ENCODE measurements at places on chromosomes 3 and 15. TPM values are rescaled to one million over a fixed set of nuclear protein-coding genes. Genes with fewer than 3 reads are reported as not detected.

DNA sequence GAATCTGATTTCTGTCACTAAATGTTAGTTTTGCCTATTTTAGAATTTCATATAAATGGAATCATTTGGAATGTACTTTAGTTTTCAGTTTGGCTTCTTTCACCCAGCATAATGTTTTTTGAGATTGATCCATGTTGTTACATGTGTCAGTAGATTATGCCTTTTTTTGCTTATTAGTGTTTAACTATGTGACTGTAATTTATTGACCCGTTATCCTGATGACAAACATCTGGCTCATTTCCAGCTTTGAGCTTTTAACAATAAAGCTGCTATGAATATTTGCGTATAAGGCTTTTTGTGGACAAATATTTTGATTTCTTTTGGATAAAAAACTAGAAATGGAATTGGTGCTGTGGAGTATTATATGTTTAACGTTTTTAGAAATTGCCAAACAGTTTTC is 254.5 kb upstream of the CFAP20DC start:
- H3K27me3 ChIP-seq: no peaks in the 10 kb centered on the region
- H3K27ac ChIP-seq: no peak overlapping the region
- no peaks in the 10 kb centered on the region for H3K36me3 ChIP-seq
- no peak for DNase-seq
- no peak overlapping the region for H3K4me3 ChIP-seq
- H3K4me1 ChIP-seq: no peaks in the 10 kb centered on the region

DNA sequence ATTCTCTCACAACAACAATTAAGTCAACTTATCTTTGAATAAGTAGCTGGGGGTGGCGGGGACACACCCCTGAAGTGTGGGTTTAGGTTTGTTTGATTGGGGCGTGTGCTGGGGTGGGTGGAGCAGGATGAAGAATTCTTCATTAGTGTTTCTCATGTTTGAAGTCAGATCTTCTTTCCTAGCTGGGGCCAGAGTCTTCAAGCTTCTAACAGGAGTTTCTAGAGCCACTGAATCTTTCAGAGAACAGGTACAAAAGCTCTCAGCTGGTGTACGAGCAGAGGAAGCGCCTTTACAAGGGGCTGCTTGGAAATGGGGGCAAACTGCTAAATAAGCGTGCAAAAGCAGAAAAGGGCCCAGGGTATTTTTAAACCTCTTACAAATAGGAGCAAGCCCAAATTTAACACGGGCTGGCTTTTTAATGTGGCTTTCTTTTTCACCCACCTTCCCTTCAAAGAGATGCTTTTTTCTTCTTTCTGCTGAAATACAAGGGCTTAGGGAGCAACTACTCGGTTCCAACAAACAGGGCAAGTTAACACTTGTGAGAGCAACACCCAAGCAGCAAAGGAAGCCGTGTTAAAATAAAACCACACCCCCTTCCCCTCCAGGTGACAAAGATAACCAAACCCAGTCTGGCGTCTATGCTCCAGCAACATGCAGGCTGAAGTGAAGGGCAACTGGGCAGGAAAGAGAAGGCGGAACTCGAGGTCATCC is 86.9 kb upstream of the RASGRP1 start:
- H3K4me1 ChIP-seq: no peaks in the 10 kb centered on the region
- no peak overlapping the region for H3K27ac ChIP-seq
- H3K27me3 ChIP-seq: peaks cover 27% of the 10 kb centered on the region
- H3K4me3 ChIP-seq: no peak overlapping the region

- H3K27me3 ChIP-seq: no peaks in the 10 kb centered on the region
- H3K36me3 ChIP-seq: peaks cover 9% of the 10 kb centered on the region
- peaks cover 78% of the 10 kb centered on the region for H3K4me1 ChIP-seq
- peak overlapping the region; percentile 68 for H3K4me3 ChIP-seq
- DNase-seq: no peak
- peak overlapping the region; percentile 96 for H3K27ac ChIP-seq
These were observed 58.7 kb downstream of the CHSY1 start for GRCh38 chr15:101193120-101193644.

DNA sequence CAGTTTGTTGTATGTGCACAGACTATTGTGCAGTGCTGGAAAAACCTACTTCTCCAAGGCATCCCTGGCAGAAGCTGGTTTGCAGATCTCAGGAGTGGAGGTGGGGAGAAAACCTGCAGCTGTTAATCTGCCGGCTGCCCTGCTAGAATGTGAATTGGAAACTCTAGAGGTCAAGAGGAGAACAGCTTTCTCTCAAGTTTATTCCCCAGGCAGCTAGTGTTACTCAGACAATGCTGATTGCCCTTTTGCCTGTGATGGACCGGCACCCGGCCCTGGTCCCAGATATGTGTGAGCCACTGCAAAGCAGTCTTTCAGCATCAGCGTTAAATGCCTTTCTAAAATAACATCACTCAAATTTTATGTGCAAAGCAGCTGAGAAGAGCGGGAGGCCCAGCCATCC is 129.7 kb upstream of the TPM1 start:
- H3K4me3 ChIP-seq: no peak overlapping the region
- H3K27ac ChIP-seq: no peak overlapping the region
- H3K36me3 ChIP-seq: no peaks in the 10 kb centered on the region
- peaks cover 9% of the 10 kb centered on the region for H3K4me1 ChIP-seq
- DNase-seq: no peak

DNA sequence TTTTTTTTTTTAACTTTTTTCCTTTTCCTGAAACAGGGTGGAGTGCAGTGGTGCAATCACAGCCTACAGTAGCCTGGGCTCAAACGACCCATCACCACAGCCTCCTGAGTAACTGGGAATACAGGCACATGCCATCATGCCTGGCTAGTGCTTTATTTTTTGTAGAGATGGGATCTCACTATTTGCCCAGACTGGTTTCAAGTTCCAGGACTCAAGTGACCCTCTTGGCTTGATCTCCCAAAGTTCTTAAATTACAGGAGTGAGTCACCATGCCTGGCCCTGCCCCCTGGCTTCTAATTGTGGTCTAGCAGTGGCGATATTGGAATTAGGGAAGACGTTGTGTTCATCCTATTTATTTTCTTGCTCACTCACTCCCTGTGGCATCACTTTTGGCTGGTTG is 1138.4 kb downstream of the SI start:
- no peak overlapping the region for H3K4me3 ChIP-seq
- peaks cover 4% of the 10 kb centered on the region for H3K36me3 ChIP-seq

DNA sequence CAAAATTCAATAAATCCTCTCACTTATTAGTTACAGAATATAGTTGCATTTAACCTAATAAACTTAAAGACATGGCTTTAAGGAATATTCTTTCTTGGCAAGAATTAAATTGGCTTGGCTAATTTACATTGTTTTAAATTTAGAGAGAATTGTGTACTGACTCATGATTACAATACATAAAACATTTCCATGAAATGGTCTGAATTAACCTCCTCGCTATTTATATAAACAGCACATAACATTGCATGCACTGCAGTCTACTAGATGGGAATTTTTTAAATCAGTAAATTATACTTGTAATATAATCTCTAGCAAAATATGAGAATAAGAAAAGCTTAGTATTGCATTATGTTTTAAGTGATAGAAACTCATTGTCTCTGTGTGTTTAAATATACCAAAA is 268.9 kb downstream of the SHOX2 start:
- no peak overlapping the region for H3K4me3 ChIP-seq
- H3K27ac ChIP-seq: no peak overlapping the region
- H3K27me3 ChIP-seq: no peaks in the 10 kb centered on the region
- peak; percentile 25 for DNase-seq

GRCh38 chr15:40217166-40217824 is 21.6 kb upstream of the PAK6 start:
- peak; percentile 68 for DNase-seq
- H3K27ac ChIP-seq: no peak overlapping the region
- no peak overlapping the region for H3K4me3 ChIP-seq
- H3K4me1 ChIP-seq: no peaks in the 10 kb centered on the region

DNA sequence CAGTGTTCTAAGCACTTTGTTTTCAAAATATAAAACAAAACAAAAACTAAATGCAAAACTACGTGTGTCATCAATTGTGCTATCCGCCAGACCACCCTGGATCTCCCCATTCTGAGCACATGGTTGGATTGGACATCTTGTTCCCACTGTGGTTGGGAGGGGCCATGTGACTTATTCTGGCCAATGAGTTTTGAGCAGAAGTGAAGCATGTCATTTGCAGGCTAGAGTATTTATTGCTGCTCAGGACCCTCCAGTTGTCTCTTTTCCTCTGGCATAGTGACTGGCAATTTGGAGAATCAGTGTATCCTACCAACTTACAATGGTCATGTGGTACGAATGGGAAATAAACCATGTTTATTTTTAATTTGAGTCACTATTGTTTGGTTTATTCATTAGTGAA is 70.2 kb upstream of the ST8SIA2 start:
- H3K27me3 ChIP-seq: no peaks in the 10 kb centered on the region
- no peaks in the 10 kb centered on the region for H3K36me3 ChIP-seq
- H3K4me1 ChIP-seq: no peaks in the 10 kb centered on the region
- DNase-seq: no peak
- no peak overlapping the region for H3K27ac ChIP-seq

The NEO1 gene
- total RNA-seq: 17.1 TPM

The C3orf80 gene
- 0.20 TPM for total RNA-seq

The PPARG gene
- 4.5 TPM for total RNA-seq
